NCI-H1105 (cell line): ENCODE measurements at places on chromosomes 5 and 9.

GRCh38 chr9:134341306-134341705, 15.1 kb downstream of the RXRA start:
- no peak for DNase-seq

GRCh38 chr5:52864884-52865283, 77.2 kb downstream of the ITGA1 start:
- DNase-seq: no peak

- DNase-seq: no peak
Measured at GRCh38 chr5:77066184-77066583, 20.9 kb downstream of the ZBED3 start.

DNA sequence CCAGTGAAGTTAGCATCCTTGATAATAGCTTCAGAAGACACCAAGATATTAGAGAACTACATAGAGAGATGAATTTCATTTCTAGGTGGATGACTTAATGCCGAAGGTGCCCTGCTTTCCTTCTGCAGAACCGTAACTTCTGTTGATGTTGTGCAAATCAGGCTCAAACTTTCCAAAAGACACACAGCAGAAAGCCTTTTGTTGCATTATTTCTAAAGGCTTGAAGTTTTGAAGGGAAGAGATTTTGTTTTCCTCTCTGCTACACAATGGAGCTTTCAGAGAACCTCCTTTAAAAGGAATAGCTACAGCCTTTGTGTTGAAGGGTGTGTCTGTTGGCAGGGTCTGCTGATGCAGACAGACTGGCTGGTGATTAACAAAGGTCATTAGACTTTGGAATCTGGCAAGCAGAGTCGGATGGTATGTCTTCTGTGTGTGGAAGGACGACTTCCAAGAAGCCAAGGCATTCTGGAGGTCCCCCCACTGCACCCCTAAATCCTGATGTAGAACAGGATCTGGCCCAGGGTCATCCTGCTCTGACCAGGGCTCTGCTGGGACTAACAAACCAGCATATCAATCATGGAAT, 57.8 kb downstream of the ZNF462 start:
- no peak for DNase-seq

DNA sequence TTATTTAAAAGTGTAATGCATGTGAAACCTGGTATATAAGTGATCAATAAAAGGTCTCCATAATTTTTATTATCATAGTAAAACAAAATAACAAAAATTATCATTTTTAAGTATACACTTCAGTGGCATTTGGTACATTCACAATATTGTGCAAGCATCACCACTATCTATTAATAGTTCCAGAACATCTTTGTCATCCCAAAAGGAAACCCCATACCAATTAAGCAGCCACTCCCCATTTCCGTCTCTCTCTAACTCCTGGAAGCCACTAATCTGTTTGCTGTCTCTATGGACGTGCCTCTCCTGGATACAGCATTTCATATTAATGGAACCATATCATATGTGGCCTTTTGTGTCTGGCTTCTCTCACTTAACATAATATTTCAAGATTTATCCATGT, 7.6 kb downstream of the OLFML2A start:
- no peak for DNase-seq

GRCh38 chr5:122751293-122751782, 23.5 kb upstream of the SNX2 start:
- no peak for DNase-seq

DNA sequence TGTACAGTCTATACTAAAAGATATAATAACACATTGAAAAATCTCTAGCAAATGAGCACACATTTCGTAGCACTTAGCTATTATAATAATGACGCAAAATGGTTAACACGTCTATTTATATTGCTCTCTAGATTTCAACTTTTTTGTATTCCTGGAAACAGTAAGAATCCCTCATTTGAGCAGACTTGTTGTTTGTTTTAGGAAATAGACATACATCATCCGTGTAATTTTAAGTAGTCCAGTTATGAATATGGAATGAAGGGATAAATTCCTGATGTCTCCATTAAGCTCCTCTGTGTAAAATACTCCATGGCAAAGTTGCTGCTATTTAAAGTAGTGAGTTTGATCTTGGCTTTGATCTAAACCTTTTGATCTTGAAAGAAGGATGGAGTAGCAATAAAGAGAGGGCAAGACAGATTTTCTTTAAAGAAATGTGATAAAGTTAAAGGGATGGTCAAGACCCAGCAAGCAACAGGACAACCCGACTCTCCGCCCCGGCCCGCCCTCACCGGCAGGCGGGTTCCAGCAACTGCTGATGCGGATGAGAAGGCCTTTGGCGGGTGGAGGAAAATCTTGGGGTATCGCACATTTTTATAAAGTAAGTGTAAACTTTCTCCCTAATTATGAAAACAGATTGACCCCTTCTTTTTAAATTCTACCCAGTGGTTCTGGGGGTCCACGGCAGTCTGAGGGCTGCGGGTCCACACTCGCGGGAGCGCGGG, 277.4 kb downstream of the AOPEP start:
- peak; percentile 27 for DNase-seq

DNA sequence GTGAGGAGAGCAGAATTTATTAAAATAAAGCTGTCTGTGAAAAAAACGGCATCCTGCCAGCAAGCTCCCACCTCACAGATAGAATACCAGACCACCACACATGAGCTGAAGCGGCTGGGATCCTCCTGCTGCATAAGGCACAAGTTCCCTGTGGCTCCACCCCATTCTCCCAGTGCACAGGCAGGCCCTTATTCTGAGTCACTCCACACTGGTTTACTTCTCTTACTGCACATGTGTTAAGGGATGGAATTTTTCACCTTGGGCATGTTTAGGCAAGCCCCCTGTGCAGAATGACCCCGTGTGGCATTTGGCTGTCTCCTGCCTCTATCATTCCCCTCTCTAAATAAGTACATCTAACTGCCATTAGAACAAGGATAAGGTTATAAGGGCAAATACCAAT, 115.0 kb upstream of the ELAVL2 start:
- no peak for DNase-seq

DNA sequence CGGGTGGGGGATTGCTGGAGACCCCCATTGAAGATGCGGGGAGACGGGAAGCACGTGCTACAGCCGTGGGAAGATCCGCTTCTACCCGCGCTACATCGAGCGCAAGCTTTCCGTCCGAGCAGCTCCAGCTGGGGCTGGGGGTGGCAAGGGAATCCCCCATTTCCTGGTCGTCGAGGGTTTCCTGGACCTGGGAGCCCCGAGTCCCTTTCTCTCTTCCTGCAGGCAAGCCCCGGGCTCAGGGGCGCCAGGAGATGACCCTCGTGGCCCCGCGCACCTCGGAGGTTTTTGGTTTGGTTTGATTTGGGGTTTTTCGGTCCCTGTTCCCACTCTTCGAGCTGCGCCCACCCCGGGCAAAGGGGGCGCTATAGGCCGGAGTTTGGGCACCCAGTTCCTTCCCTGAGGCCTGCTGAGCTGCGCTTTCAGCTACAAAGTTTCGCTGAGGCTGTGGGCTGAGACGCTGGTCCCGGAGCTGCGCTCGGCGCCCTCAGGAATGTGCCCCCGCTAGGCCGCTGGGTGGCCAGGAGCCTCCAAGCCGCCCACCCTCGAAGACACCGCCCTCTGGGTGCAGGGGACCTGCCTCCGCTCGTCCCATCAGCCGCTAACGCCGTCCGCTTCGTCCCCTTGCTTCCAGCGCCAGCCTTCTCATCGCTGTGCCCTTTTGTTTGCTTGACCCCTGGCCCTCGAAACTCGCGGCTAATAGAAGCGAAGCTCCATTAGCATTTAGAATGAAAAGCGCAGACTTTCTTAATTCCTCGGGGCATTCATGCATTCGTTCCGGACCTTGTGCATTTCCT, 2.9 kb downstream of the NR4A3 start:
- DNase-seq: no peak

- no peak for DNase-seq
Measured at GRCh38 chr5:140348104-140348503, 1.7 kb upstream of the HBEGF start.

DNA sequence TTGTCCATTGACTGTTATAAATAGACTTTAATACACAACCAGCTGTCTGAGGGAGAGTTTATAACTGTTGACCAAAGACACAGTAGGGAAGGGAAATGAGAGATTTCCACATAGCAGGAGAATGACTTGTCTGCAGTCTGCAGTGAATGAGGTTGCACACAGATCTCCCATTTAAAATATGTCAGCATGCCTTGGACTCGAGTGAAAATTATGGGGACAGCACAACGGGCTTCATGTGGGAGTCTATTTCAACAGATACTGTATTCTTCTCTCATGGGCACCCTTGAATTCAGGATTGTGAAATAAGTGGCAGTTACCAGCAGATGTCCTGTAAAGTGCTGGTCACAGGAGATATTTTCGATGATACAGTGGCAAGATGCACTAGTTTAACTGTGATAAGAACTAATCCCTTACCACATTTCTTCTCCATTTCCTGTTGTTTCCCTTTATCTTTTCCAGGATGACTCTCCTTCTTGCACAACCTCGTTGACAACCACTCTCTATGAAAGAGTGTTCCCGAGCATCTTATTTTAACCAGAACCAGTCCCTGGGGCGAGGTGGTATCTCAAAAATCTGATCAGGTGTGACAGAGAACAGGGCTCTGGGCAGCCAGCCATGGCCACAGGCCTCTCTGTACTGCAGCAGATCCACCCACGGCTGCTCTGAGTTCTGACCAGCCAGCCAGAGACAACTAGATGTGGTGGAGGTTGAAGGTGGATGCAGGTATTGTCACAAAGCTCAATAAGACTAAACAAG, 51.5 kb upstream of the MAP3K1 start:
- no peak for DNase-seq

DNA sequence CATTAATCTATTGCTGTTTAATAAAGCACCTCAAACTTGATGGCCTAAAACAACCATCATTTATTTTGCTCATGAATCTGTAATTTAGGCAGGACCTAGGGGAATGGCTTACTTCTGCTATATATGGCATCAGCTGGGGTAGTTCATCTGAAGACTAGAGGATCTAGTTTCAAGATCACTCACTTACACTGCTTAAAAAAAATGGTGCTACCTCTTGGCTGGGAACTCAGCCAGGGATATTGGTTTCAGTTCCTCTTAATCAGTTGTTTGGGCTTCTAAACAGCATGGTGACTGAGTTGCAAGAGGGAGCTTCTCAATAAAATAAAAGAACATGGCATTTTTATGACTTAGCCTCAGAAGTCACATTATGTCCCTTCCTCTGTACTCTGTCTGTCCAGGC, 142.0 kb downstream of the FAM114A2 start:
- peak; percentile 50 for DNase-seq

GRCh38 chr9:109467936-109468335, 30.2 kb downstream of the PTPN3 start:
- DNase-seq: no peak

DNA sequence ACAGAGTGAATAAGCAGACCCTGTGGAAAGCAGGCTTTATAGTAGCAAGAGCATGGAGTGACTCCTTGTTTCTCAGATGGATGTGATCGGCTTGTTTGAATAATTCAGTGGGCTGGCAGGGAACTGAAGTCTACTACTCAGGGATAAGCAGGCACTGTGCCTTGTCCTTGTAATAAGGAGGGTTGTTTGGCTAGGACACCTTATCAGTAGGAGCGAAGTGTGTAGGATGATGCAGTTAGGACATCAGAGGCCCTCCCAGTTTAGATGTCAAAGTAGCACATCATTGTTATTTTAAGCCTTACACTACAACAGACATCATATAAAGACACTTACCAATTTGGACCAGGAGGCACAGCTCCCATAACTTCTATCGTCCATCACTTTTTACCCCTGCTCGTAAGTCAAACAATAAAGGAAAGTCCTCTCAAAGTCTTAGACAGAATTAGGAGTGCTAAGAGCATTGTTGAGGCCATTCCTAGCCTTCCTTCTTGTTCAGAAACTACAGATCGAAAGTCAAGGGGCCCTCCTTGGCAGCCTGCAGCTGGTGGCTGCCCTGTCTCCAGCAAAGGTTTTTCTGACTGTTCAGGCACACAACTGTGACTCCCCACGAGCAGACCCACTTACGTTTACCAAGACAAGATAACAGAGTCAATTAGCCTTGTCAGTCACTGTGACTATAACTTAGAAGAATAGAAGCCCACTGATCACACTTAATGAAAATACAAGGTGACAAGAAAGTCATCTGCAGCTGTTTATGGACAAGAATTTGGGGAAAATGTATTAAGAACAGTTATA, 218.6 kb downstream of the SNX18 start:
- no peak for DNase-seq

DNA sequence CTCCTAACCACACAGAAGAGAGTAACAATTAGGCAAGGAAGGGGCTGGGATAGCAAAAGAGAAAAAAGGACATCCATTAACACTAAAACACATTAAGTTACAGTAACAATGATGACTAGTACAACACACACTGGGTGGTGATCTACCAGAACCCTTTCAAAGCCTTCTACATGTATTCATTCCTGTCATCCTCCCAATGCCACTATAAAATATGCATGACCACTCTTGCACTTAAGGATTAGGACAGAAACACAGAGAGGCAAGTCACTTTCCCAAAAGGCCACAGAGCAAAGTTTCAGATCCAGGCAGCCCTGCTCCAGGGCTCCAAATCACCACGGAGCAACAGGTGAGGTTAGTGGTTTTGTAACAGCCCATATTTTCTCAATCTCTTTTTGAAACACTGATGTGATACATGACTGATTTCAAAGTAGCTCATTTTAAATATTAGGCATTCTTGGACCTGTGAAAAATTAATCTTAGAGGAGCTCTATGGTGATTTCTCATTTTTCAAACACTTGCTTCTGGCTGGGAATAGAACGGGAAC, 86.7 kb downstream of the AUH start:
- no peak for DNase-seq

DNA sequence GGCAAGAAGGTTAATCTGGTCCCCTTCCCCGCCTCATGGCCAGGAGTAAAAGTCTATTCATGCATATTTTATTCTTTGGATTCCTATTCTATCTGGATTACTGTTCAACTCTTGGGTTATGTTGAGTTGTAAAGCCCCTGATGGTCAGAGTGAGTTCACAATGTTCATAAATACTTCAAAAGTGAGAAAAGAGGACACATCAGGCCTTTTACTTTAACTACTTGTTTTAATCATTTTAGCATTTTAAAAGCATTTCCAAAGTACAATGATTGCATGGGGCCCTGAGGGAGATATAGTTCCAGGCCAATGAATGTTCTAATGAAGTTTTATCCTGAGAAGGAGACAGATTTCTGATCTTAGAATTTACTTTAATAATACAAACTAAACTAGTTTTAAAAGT, 93.9 kb downstream of the BOD1 start:
- no peak for DNase-seq

DNA sequence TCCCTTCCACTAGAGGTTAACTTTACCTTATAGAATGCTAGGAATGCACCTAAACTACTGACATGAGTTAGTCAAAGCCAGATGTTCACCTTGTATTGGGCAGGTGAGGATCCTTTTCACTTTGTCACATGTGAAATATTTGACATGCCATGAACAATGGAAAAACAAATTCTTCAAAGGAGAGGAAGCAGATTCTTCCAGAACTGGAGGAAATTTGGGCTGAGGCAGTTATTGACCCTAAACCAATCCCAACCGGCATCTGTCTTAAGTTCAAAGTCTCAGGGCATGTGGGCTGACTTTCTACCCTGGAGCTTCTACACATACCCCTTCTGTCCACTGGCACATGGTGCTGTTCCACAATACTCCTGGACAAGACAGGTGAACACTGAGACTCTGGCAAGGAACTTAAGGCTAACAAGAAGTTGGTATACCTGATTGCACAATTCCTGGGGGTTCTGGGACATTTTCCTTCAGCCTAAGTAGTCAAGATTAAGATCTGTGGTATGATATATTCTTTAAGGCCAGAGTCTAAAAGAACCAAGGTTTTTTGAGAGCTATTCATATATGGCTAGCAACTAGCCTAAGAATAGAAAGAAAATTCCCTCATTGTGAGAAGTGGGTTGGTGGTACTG, 2.6 kb downstream of the VLDLR start:
- no peak for DNase-seq
